ENCODE measurements at places on chromosomes 12 and 14.

GRCh38 chr14:75246546-75247285 is 31.9 kb upstream of the FOS start:
- DNase-seq: no peak

GRCh38 chr12:59164991-59165718 is 244.9 kb upstream of the LRIG3 start:
- no peak for DNase-seq

DNA sequence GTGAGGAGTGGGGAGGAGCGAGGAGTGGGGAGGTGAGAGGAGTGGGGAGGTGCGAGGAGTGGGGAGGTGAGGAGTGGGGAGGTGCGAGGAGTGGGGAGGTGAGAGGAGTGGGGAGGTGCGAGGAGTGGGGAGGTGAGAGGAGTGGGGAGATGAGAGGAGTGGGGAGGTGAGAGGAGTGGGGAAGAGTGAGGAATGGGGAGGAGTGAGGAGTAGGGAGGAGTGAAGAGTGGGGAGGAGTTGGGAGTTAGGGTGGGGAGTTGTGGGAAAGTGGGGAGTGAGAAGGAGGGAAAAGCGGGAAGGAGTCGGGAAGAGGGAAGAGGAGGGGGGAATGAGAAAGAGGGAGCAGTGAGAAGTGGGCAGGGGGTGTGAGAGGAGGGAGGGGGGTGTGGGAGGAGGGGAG is 86.1 kb downstream of the B4GALNT3 start:
- DNase-seq: no peak

DNA sequence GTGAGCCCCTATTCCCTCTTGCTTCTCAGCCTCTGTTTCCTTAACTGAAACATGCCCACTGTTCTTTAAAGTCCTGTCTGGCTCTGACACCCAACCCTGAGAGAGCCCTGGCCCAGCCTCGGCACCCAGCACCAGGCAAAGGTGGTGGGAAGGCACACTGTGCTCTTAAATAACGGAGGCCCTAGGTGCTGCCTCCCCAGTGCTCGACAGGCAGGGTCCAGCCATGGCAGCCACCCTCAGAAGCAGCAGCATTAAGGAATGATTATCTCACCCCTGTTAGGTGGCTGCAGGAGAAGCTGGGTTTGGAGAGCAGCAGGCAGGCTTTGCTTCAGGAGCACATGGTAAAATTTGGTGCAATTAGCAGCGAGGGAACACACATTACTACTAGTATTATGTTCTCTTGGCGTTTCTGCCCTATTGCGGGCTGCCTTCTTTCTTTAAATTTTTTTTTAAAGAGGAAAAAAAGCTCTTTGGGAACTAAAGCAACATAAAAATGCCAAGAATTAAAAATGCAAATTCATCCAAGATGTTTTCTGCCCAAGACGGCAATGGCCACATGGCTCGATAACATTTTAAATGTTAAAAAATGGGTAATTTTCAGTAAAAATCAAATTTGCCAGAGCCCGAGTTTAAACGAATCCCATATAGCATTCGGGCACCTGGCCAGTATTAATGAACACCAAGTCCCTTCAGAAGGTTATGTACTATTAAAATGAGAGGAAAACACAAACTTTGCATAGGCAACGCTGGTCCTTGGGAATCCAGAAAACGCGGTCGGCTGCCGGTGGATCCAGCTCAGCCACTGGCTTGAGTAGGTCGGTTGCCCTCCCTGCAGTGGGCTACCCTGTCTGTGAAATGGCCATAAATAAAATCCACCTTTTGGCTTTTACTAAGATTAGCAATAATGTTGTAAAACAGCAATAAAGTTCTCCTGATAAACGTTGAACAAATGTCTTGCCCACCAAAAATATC is 152.2 kb downstream of the BCL11B start:
- no peak for DNase-seq

GRCh38 chr12:49706351-49707127 is 666 bp downstream of the FMNL3 start:
- DNase-seq: no peak

DNA sequence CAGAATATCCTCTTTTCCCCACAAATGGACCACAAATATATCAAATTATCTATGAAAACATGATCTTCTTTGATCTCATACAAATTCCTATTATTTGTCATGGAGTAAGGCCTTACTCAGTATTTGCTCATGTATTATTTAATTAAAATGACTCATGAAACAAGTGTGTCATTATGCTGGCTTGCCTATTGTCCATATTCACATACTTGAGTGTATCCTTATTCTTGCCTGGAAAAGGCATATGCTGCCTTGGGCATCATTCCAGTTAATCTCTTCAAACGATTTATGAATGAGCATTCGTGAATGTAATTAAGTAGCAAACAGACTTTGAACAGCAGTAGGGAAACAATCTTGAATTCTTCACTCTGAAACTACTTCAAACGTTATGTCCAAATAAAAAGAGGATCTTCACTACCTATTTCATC is 22.6 kb upstream of the SNRPF start:
- DNase-seq: peak; percentile 55

- no peak for DNase-seq
Observed at GRCh38 chr12:86265329-86265695, 9.1 kb upstream of the MGAT4C start.

DNA sequence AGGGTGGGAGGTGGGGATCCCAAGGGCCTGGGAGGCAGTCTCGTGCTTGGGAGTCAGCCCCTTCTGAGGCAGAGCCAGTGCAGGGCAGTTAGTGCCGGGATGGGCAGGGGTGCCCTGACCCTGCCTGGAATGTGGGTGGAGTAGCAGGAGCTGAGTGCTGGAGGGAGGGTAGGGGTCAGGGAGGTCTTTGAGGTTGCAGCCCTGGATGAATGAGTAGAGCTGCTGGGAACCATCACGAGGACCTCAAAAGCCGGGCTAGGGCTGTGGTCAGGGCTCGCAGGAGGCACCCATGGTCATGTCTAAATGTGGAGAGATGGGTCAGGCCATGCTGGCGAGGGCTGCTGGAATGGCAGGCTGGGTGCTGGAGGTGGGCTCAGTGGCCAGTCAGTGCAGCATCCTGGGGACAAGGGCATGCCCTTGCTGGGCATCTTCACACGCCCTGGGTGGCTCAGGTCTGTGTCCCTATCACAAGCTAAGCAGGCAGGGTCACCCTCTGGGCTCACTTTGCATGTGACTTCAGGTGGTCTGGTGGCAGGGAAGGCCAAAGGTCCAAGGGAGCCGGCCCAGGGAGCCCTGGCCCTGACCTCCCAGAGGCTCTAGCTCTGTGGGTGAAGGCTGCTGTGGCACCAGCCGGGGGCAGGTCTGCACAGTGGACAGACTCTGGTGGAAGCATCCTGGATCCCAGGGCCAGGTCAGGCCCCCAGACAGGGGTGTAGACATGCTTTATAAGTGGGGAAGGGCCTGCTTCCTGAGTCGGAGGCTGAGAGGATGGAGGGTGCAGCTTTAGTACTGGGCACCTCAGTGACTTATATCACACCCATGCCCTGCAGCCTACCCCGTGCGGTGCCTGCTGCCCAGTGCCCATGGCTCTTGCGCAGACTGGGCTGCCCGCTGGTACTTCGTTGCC is 24.5 kb downstream of the PAPLN start:
- DNase-seq: no peak

DNA sequence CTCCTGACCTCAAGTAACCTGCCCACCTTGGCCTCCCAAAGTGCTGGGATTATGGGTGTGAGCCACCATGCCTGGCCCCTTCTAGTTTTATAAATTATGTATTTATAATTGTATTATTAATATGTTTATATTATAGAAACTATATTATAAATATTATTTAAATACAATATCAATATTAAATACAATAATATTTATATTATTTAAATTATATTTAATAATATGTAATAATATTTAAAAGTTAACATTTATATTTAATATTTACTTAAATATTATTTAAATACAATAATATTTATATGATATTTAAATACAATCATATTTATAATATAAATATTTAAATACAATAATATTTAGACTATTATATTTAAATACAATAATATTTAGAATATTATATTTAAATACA is 20.0 kb downstream of the SDR9C7 start:
- no peak for DNase-seq

DNA sequence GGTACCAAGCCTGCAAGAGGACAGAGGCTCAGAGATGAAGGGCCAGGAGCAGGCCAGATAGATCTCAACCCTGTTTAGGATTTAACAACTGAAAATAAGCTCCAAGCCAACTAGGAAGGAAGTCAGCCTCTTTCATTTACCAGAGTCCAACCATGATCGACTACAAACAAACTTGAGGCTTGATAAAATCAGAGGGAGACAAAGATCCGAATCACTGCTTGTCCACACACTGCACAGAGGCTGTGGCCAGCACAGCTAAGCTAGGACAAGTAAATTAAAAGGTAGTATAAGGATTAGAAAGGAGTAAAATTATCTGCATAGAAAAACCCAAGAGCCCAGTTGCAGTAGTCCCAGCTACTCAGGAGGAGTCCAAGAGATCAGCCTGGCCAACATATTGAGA is 40.3 kb downstream of the FAM222A start:
- DNase-seq: no peak

DNA sequence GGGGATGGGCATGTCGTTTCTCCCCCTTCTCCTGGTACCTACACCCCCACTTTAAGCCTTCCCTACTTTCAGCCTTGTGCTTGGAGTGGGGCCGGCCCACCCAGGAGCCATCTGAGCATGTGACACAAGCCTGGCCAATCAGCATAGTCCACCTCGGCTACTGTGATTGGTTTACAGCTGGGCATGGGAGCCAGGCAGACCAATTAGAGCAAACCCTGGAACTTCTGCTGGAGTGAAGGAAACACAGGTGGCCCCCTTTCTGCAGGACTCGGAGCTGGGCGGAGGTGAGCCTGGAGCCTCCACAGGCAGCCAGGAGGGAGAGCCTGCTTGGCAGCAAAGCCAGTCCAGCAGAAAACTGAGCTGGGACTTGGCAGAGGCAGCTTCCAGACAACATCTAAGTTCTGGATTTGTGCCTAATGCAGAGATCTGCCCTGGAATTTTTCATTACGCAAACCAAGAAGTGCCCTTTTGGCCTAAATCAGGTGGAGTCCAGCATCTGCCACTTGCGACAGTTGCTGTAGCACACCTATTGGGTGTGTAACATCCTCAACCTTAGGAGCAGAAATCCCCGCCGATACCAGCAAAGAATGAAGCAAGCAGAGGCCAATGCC is 59.5 kb downstream of the SCARB1 start:
- no peak for DNase-seq

DNA sequence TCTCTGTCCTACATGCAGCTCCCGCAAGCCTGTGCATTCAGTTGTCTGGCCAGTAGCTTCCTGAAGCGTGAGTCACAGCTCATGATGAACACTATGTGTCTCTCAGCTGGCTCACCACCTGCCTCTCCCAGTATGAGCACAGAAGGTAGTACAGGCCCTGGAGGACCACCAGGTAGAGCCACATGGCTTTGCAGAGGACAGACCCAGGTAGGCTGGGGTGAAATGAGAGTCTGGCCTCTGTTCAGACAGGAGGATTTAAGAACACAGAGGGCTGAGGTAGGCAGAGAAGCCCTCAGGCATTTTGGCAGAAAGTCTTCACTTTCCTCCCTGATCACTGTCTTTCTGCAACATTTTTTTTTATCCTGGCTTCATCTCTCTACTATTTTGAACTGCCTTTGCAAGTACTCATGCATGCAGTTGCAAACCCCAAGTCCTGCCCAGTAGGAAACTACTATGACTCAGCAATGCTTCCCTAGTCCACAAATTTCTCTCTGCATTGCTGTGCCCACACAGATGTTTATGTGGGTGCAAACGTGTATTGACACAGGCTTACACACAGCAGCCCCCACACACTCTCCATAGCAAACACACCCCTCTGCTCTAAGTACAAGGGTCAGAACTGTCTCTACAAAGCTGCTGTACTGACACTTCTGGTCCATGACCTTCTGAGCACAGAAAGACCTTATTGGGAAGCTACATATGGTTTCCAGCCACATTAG is 7.2 kb upstream of the SDR9C7 start:
- no peak for DNase-seq
